GM23248 (cell line): ENCODE measurements at places on chromosomes 7 and 10. TPM values are rescaled to one million over a fixed set of nuclear protein-coding genes. Genes with fewer than 3 reads are reported as not detected.
A peak's percentile ranks its signal among the peaks of the same experiment; 100 is the strongest.

TYSND1 gene
- 6.4 and 8.1 TPM in 2 replicates for total RNA-seq

GRCh38 chr7:108463613-108464012, 7.4 kb upstream of the NRCAM start:
- H3K27ac ChIP-seq = no peak overlapping the region
- no peaks in the 10 kb centered on the region for H3K36me3 ChIP-seq
- H3K27me3 ChIP-seq = no peaks in the 10 kb centered on the region
- no peak for DNase-seq
- H3K4me1 ChIP-seq = no peaks in the 10 kb centered on the region

DNA sequence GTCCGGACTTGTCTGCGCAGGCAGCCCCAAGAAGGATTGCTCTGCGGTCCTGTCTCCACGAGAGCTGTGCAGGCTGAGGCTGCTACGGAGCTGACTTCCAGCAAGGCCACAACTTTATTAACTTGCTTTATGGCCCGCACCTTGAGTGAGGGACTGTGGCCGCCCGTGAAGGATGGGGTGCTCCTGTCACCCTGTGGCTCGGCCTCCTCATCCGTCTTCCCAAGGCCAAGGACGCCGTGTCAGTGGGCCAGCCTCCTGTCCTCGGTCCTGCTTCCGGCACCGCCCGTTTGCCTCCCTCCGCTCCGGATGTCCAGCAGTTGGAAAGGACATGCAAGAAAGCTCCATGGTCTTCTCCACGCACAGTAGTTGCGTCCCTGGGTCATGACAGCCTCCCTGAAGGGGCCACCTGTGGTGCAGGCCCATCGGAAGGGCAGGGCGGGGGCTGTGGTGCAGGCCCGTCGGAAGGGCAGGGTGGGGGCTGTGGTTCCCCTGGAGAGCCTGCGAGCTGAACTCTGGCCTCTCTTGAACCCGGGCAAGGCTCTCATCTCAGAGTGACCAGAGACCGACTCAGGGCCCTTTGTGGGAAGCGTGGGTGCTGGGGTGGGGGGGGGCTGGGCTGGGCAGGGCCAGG, 87.1 kb downstream of the NKX6-2 start:
- H3K36me3 ChIP-seq = no peaks in the 10 kb centered on the region
- no peaks in the 10 kb centered on the region for H3K27me3 ChIP-seq
- no peak overlapping the region for H3K27ac ChIP-seq
- H3K4me3 ChIP-seq = no peak overlapping the region
- H3K4me1 ChIP-seq = peaks cover 12% of the 10 kb centered on the region

EGR2 gene
- total RNA-seq = 0.76 and 1.1 TPM in 2 replicates

GRCh38 chr7:2493205-2494164, 17.3 kb upstream of the GRIFIN start:
- H3K36me3 ChIP-seq = no peaks in the 10 kb centered on the region
- DNase-seq = peak; percentile 60
- no peak overlapping the region for H3K27ac ChIP-seq
- H3K4me3 ChIP-seq = no peak overlapping the region
- H3K27me3 ChIP-seq = no peaks in the 10 kb centered on the region
- H3K4me1 ChIP-seq = 0 out of 2 replicates have a peak, but pooled peaks cover 9% of the 10 kb centered on the region

GRCh38 chr7:4882169-4883032, 1.1 kb downstream of the RADIL start:
- peaks cover 4% of the 10 kb centered on the region; the same call in 1 of the 2 replicates for H3K4me1 ChIP-seq
- no peaks in the 10 kb centered on the region; the same call in 1 of the 2 replicates for H3K27me3 ChIP-seq
- peak overlapping the region; percentile 84 for H3K27ac ChIP-seq
- H3K4me3 ChIP-seq = peak overlapping the region; percentile 74
- no peaks in the 10 kb centered on the region for H3K36me3 ChIP-seq
